ENCODE measurements at places on chromosomes 6 and 20.
A peak's percentile ranks its signal among the peaks of the same experiment; 100 is the strongest.

- DNase-seq = no peak
Measured at GRCh38 chr6:148112851-148113319, 229.8 kb upstream of the SASH1 start.

- DNase-seq = no peak
Measured at GRCh38 chr6:107641071-107641470, 151.2 kb downstream of the SOBP start.

DNA sequence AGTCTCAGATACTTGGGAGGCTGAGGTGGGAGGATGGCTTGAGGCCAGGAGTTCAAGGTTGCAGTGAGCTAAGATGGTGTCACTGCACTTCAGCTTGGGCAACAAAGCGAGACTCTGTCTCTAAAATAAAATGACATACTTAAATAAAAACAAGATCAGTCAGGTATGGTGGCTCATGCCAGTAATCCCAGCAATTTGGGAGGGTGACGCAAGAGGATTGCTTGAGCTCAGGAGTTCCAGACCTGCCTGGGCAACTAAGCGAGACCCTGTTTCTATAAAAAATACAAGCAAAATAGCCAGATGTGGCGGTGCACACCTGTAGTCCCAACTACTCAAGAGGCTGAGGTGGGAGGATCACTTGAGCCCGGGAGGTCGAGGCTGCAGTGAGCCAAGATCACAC, 149.6 kb downstream of the ZFP64 start:
- DNase-seq = no peak

DNA sequence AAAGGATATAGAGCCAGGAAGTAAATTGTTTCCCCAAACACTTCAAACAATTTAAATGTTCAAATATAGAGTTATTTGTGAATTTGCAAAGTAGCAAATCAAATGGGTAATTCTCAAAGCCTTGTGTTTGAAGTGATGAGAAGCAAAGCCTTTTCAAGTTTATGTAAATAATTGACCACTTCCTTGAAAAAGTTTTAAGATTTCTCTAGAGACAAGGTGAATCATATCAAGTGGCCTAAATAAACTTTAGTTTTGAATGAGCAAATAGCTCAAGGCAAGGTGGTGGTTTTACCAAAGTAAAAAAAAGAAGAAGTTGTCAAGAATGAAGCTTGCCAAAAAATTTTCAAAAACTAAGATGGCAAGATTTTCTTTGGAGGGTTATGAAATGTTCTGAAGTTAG, 42.6 kb upstream of the IFNGR1 start:
- DNase-seq = no peak

- no peak for DNase-seq
Measured at GRCh38 chr6:161890133-161890831, 616.4 kb upstream of the AGPAT4 start.

GRCh38 chr6:95519228-95520037, 57.9 kb upstream of the MANEA start:
- DNase-seq = no peak

DNA sequence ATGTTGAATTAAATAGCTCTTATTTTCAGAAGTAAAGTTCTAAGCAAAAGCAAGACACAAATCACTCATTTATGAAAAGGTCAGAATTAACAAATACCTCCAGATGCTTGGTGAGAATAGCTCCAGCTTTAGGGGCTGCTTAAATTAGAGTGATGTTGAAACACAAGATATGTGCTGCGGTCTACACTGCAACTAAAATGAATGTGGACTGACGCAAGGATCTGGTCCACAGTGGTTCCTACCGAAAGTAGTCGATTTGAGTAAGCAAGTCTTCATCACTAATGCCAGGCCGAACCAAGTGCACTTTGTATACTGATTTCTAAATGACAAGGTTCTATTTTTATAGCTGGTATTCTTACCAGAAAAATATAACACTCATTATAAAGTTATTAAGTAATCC, 96.3 kb downstream of the PRDM1 start:
- no peak for DNase-seq

DNA sequence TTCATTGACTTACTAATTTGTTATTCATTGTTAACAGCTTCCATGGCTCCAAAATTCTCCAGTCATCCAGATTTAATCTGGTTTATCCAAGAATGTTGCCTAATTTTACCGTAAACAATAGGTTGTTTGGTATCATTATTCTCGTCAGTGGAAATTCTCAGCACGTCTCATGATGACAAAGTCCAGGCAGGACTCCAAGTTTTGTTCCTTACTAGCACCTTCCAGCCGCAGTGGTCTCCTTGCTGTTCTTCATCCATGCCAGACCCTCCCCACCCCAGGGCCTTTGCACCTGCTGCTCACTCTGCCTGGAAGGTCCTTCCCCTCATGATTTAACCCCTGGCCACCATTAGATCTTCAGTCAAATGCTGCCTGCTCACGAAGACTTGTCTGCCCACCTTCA, 48.1 kb upstream of the NAA20 start:
- no peak for DNase-seq

DNA sequence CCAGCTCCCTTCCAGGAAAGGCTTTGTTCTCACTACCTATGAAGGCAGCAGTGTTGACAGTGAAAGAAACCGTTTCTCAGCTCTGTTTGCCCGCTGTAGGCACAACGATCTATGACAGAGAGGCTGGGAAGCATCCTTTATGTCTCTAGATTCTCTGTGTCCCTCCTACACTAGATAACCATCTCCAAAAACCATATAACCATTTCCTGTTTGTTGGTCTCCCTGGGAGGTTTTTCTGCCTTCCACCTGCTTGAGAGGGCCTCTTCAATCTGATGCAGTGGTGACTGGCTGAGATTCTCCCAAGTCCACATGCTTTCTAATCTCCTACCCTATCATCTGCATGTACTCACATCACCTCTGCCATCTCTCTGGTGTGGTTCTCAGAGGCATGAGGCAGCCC, 32.0 kb upstream of the TMEM217 start:
- DNase-seq = peak; percentile 7

DNA sequence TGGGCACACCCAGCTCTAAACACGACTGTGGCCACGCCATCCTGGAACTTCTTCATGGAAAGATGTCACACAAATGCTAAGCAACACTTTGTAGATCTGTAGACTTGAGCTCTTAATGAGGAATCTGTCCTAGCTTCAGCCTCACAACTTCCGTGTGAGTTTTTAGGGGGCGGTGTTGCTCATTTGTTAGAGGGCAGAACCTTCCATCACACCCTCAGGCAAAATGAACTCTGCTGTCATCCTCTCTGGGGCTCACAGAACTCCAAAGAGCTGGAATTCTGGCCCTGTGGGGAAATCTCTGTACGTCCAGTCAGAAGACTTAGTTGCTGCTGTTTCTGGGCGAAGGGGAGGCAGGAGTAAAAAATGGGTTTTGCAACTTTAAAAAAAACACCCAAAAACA, 49.8 kb downstream of the NRN1 start:
- DNase-seq = no peak

- DNase-seq = no peak
Measured at GRCh38 chr20:31644701-31645100, 7.0 kb downstream of the COX4I2 start.

- no peak for DNase-seq
Measured at GRCh38 chr20:51687108-51687507, 81.1 kb downstream of the ATP9A start.

GRCh38 chr6:151451417-151451949, 443 bp downstream of the RMND1 start:
- DNase-seq = no peak

- no peak for DNase-seq
Measured at GRCh38 chr6:148528292-148528691, 185.7 kb downstream of the SASH1 start.

DNA sequence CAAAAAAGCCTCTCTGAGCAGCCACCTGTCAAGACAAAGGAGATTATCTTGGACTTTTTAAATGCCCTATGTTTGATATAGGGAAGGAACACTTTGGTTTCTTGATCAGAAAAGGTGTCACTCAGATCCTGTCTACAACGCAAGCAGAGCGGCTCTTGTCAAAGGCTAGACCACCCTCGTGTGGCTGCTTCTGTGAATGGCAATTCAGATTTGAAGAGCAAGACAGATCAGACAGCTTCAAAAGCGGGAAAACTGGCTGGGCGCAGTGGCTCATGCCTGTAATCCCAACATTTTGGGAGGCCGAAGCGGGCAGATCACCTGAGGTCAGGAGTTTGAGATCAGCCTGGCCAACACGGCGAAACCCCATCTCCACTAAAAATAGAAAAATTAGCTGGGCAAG, 10.1 kb upstream of the NXT1 start:
- no peak for DNase-seq

DNA sequence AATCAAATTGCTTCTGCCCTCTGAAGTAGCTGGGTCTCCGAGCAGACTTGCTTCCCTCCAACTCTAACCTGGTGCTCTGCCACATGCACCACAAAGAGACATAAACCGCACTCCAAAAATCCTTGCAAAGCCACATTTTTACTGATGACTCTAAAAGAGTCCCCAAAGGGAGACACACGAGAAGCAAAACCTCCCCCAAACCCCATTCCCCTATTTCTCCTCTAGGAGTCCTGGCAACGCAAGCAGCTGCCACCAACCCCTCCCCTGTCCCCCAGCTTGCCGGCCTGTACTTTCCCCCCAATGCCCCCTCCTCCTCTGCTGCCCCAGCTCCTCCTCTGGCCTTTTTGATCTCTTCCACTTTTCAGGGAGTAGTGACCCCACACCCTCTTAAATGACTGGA, 180.1 kb upstream of the ARID1B start:
- DNase-seq = no peak

DNA sequence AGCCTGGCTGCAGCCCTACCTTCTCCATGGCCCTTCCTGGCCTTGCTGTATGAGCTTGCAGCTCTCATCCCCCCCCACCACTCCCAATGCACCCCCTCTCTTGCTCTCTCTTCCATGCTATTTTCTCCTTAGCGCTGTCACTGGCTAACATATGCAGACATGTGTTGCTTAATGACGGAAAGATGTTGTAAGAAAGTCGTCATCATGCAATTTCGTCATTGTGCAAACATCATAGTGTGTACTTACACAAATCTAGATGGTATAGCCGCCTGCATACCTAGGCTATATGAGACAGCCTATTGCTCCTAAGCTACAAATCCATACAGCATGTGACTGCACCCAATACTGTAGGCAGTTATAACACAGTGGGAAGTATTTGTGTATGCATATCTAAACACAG, 27.0 kb downstream of the ANGPT4 start:
- DNase-seq = no peak

DNA sequence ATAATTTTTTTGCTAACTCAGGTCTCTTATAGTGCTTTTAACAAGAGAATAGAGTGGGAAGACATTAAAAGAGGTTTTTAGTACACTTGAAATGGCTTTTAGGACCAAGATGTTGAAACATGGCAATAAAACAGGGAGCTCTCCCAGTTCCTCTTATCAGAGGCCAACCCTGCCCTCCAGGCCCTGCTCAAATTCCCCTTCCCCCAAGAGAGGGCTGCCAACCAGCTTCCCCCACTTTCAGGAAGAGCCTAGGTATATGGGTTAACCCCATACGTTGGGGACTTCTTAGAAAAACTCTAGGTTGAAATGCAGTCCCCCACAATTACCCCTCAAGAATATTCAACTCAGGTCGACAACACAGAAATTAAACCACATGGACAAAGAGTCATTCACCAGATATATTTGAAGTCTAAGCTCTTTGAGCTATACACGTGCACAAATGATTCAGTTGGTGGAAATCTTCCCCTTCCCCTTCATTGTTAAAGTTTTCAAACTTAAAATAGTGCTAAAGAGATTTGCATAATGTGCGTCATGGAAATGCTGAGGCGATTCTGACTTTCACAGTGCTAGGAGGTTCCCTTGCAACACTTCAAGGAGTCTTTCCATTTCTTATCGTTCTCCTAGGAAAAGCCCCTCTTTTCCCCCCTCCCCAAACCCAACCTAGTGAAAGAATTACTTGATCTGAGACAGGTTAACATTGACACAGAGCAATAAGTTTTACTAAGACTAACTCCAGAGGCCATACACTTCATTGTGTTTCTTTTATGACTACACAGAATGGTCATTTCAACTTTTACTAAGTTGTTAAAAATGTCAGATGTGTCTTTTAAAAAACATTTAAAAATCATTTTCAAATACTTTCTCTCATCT, 49.8 kb upstream of the ENPP5 start:
- DNase-seq = no peak

DNA sequence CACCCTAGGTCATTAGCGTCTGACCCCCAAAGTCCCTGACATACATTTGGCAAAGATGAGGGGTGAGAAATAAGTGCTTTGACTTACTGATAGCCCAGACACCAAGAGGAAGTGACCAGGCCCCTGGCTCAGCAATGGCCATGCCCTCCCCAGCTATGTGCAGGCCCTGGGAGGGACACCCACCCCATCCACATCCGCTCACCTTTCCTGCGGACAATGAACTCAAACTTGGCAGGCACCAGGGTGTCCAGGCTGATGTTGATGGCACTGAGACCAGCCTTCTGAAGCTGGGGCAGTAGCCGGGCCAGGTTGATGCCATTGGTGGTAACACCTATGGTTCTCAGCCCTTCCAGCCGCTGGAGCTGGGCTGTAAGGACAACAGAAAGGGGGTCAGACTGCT, 18.4 kb downstream of the MOCS1 start:
- no peak for DNase-seq

- no peak for DNase-seq
Measured at GRCh38 chr6:106122938-106123656, 37.0 kb downstream of the PRDM1 start.

DNA sequence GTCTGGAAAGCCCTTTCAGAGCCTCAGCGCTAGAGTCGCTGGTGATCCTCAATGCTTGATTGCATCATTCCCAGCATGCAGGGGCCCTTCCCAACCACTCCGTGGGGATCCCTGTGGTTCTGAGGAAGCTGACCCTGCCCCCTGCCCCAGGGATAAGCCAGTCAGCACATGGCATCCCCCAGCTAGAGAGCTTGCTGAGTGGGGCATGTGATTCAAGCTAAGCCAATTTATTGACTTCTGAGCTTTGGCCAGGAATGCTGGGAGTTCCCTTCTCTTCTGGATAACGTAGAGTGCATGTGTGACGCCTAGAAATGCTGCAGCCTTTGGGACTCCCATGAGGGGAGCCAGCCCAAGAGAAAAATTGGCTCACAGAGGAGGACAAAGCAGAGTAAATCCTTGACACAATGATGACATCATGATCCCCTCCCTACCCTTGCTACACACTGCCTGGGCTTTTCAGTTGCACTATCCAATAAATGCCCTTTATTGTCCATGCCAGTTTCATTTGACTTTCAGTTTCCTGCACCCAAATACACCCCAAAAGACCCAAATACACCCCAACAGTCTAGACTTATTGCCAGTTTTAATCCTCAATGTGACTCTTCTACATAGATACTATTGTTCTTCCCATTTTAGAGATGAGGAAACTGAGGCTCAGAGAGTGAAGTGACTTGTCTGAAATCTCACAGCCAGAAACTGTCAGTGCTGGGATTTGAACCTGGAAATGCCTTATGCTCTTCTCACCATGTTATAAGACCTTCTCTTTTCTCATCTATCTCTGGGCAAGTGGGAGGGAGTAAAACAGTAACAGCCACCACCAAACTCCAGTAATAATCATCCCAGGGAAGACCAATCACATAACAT, 34.3 kb downstream of the KCNB1 start:
- DNase-seq = no peak

All from effector CD4-positive, alpha-beta T cell (primary cell).